ENCODE measurements at places on chromosomes 4 and X.
A peak's percentile ranks its signal among the peaks of the same experiment; 100 is the strongest.

DNA sequence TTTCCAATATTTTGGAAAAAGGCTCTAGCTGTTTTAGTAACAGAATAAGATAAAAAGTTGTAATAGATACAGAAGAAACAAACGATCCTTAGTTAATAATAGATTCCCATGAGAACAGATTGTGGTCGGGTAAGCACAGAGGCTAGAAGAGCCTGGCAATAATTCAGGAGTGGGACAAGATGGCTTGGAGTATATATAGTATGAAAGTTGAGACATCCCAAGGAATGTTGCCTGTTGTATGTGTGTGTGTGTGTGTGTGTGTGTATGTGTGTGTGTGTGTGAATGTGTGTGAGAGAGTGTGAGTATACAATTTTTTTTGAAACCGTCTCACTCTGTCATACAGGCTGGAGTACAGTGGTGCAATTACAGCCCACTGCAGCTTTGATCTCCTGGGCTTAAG, 150.7 kb downstream of the PDGFC start:
- DNase-seq: no peak

DNA sequence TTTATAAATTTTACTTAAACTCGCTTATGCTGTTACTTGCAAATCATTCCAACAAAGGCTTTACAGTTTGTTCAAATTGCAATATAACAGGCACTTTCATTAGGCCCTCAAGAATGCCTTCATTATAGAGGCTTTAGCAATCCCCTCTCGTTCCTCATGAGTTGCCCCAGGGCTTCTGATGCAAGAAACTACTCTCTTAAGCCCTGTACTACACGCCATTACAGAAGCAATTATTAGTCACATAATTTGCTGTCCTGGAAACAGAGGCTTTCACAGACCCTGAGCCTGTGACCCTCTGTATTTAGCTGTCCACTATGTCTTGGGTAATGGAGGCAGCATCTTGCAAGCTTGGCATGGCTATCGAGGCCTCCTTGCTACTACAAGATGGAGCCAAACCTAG, 965.9 kb upstream of the DIAPH2 start:
- DNase-seq: no peak

- DNase-seq: peak; percentile 51
Observed at GRCh38 chr4:89640620-89641366, 196.2 kb downstream of the SNCA start.

DNA sequence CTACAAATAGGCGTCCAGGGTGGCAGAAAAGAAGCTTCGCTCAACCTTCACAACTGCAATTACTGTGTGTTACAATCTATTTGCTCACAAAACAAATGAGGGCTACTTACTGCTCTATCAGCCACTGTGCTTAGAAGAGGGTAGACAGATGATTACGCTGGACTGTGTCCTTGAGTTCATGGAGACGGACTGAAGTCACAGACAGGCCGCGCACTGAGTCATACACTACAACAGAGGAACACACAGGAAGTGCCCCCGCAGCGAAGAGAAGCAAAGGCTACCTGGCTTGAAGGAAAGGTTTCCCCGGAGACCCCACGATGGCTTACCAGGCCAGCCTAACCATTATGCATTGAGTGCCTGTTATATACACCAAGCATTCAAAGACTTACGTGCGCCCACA, 25.6 kb downstream of the FAT1 start:
- DNase-seq: no peak

GRCh38 chr4:56531149-56531770, 25.7 kb downstream of the ARL9 start:
- DNase-seq: no peak

DNA sequence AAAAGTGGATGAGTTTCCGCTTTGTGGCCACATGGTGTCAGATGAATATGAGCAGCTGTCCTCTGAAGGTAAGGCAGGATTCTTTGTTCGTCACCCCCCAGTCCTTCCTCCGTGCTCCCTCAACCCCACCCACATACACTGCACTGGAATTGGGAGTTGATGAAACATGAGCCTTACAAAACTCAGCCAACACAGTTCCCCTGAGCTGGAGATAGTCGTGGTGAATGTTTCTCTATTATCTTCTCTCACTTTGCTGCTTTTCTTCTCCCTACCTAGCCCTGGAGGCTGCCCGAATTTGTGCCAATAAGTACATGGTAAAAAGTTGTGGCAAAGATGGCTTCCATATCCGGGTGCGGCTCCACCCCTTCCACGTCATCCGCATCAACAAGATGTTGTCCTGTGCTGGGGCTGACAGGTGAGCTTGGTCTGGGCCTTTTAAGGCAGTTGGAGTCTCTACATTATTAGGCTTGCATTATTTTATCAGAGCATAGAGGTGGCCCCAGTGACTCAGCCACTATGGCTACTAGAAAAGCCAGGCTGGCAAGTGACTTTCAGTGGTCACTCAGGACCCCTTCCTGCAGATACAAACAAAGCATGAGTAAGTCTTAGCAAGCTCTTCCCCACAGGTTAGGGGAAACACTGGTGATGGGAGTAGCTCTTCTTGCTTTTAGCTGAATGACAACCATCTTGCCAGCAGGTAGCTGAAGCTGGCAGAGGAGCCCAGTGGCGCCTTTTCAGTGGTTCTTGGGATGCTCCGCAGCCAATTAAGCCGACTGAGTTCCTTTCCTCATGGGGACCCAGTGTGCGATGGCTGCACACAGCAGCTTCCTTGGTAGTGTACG, 1.6 kb downstream of the RPL10 start:
- DNase-seq: no peak

DNA sequence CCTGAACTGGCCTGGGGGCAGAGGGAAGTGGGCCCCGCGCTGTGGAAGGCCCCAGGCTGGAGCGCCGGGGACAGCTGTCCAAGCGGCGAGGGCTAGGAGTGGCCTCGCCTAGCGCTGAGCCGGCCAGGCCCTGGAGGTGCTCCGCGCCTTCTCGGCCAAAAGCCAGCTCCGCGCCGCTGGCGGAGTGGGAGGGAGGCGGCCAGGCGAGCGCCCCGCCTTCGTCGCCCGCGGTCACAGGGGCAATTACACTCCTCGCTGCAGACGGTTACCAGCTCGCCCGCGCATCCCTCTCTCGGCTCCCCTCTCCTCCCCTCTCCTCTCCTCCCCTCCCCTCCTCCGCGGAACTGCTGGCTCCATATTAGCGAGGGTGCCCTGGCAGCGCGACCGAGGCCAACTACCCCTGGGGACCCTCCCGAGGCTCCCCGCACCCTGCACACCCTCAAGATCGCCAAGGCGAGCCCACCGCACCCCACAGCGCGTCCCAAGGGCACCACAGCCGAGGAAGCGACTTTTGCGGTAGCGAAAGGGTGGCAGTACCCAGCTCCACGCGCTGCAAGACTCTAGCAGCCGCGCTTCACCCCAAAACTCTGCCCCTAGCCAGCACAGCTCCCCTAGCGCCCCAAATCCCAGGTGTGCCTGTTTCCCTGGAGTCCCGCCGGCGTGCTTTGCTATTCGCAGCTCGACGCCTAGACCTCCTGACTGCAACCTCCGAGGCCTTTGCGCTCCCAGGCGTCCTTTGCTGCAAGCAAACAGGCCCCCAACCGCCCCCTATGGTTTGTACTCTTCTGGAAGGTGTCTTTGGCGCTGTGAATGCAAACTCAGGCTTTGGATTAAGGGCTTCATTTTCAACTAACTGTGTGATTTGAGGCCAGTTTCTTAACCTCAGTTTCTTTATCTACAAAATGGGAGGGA, 91.4 kb downstream of the BCOR start:
- no peak for DNase-seq

- DNase-seq: no peak
Observed at GRCh38 chrX:73127700-73128241, 48.5 kb upstream of the PABPC1L2A start.

DNA sequence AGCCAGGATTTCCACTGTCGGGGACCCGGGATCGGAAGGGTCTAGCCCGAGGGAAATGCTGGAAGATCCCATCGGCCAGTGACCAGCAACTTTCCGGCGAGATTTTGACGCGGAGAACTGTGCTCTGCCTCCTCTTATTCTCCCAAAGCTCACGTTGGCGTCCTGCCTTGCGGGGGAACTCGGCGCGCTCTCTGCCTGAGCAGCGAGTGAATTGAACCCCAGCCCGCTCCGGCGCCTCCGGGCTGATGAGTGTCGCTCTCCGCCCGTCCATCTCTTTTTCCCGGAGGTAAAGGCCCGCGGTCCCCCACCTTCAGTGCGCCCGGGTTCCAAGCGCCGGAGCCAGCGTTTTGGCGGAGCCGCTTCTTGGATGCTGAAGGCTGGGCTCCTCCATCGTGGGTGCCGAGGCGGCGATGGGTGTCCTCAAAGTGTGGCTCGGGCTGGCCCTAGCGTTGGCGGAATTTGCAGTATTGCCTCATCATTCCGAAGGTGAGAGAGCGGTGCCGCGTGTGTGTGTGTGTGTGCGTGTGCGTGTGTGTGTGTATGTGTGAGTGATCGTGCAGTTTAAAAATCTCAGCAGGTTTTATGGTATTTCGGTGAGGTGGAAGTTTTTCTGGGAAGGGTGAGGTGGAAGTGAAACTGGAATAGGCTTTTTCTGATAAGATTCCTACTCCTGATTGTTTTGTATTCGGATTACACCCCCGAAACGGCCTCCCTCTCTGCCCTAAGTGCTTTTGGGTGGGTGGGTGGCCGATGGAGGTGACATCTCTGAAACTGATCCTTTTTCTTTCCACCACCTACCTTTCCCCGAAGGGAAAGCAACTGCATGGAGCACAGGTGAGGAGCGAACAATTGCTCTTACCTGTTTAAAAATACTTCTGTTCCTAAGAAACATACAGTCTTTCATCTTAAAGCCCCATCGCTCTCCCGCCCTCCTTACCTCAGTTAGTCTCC, 752 bp downstream of the FRAS1 start:
- peak; percentile 36 for DNase-seq

DNA sequence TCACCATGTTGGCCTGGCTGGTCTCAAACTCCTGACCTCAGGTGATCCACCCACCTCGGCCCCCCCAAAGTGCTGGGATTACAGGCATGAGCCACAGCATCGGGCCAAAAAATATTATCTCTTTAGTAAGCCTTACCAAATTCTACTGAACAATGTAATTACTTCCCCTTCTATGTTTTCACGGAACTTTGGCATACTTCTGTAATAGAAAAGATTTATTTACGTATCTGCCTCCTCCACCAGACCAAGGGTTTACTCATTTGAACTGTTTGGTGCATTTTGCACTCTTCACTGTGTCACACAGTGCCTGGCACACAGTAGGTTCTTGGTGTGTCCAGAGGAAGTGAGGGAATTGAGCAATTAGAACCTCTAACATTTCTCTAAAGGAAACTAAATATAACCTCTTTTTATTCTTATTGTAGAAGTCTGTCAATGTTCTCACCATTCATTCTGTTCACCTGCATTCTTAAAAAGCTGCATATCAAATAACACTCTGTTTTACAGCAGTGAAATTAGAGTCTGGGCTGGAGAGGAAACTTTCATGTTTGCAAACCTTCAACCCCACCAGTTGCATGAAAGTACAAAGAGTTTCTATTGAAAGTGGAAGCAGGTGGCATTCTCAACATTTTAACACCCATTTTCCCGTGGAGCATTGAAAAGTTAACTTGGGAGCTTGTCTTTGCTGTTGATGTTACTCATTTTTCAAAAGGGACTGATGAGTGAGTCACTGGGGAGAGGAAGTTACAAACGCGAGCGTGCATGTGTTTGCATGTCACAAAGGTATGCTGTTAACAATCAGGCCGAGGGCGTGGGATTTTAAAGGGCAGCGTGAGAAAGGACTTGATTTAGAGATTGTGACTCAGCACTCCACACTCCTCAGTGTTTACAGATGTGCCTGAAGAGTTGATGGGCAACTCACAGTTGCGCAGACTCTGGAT, 314.1 kb downstream of the STK32B start:
- peak; percentile 91 for DNase-seq

DNA sequence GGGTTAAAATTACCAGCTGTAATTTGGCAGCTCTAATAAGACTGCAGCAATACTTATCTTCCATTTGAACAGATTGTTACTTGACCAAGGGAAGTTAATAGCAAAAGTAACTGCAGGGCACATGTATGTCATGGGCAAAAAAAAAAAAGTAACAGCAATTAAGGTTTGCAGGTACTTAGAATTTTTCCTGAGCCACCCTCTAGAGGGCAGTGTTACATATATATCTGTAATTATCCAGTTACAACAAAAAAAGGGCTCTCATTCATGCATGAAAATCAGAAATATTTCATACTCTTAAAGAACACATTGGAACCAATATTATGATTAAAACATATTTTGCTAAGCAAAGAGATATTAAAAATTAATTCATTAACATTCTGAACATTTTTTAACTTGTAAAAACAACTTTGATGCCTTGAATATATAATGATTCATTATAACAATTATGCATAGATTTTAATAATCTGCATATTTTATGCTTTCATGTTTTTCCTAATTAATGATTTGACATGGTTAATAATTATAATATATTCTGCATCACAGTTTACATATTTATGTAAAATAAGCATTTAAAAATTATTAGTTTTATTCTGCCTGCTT, 25.1 kb downstream of the XIAP start:
- DNase-seq: peak; percentile 12

GRCh38 chr4:5874811-5875449, 18.0 kb downstream of the CRMP1 start:
- peak; percentile 51 for DNase-seq

DNA sequence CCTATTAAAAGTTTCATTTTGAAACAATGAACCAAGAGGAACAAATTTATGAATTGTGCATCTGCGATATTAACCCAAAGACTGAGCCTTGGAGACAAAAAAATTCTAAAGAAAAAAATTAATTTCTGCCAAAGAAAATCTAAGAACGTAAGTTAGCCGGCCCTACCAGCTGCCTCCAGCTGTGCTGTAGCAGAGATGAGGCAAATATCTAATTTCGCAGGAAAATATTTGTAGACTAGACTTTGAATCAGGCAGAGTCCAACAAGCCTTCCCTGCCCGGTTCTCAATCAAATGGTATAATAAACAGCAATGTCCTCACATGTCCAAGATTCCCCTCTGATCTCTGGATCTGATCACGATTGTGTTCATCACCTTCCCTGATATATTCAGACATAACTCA, 21.2 kb upstream of the SMIM20 start:
- DNase-seq: no peak

- DNase-seq: no peak
Observed at GRCh38 chr4:115973768-115974167, 860.3 kb upstream of the NDST4 start.

DNA sequence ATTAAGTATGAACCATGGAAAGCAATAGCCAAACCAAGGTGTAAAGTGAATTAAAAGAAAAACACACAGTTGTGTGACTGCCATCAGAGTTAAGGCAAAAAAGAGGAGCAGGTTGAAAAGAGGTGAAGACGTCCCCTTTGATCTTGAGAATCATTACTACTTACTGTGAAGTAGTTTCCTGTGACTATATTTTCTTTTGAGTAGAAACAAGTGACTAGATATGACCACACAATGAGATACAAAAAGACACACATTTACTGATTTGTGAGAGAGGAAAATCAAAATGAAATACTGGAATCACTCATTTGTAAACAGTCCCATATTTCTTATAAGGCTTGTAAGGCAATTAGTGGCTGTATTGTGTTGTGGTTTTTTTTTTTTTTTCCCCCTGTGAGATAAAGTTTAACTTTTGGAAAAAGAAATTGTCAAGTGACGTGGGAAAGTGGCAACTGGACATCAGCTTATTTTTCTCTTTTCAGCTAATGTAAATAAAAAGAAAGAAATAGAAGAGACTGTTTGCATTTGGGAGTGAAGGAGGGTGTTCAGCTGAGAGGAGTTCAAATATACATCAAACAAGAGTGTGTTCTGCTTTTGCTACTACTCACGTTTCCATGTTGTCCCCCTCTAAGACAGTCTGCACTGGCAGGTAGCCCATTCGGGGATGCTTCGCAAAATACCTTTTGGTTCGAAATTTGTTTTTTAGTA, 106.4 kb upstream of the FTHL17 start:
- DNase-seq: no peak
